ENCODE measurements at places on chromosomes 16 and 17.
A peak's percentile ranks its signal among the peaks of the same experiment; 100 is the strongest.

GRCh38 chr16:51937771-51938170, 609.2 kb downstream of the TOX3 start:
- DNase-seq: no peak

DNA sequence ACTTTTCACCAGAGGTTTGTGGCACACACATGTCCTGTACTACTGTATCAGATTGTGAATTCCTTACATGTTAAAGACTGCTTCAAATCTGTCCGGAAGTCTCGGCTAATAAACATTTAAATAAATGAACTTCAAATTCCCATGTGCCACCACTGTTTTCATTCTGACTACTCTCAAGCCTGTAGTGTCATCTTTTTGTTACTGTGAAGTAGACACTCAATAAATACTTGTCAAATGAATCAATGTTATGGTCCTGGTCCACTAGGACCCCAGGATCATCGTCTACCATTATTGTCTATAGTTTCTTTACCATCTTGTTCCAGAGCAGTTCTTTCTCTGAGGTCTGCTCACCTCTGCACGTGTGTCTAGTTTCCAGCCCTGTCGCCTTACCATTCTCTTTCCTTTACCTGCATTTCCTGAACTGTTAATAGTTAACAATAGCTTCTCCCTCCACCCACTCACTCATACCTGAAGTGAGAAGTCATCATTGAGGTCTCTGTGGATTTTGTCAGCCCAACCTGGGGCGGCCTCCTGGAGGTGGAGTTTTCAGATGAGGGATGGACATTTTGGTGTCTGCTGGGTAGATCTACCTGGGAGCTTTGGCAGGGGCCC, 333.0 kb downstream of the SEC14L1 start:
- no peak for DNase-seq

DNA sequence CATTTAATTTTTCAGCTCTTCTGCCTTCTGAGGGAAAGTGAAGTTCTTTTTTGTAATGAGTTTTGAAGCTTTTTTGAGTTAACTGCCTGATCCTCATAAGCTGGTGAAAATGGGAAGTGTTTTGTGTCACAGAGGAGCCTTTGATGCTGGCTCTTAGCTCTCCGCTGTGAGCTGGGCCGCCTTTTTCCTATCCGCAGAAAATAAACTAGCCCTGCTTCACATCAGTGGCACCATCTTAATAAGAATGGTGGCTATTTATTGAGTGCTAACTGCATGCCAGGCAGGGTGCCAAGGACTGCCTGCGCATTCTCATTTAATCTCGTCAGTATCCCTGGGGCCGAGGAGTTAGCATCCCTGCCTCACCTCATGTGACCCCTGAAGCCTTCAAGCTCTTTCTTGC, 309.0 kb downstream of the CPPED1 start:
- no peak for DNase-seq

- DNase-seq: no peak
These were observed 27.3 kb upstream of the CBFA2T3 start for GRCh38 chr16:89004209-89004831.

DNA sequence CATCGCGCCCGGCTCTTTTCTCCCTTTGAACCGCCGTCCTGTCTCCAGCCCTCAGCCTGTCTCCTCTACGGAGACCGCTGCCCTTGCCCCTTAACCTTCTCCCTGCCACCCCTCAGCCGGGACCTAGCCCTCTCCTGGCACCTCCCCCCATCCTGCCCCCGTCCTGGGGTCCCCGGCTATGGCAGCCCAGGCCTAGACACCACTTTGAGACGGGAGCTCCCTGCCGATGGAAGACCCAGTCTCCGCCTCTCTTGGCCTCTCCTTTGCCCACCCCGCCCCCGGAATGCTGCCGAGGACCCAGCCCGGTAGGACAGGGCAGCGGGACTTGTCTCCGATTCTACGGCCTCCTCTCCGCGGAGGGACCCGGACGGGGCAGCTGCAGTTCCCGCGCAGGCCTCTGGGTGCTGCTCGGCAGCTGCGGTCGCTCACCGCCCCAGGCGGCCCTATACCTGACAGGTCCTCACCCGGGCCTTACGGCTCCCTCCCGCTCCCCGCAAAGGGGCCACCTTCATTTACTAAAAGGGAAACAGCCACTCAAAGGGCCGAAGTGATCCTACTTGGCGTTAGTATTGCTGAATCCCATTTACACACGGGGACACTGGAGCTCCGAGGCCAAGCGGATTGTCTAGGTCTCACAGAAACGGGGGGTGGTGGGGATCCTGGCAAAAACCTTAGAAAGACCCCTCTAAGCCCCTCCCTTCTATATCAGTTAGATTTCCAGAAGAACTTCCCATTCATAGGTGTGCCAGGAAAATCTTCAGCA, 32.6 kb upstream of the TAC4 start:
- DNase-seq: peak; percentile 50
